ENCODE measurements at places on chromosomes 16 and 17.

DNA sequence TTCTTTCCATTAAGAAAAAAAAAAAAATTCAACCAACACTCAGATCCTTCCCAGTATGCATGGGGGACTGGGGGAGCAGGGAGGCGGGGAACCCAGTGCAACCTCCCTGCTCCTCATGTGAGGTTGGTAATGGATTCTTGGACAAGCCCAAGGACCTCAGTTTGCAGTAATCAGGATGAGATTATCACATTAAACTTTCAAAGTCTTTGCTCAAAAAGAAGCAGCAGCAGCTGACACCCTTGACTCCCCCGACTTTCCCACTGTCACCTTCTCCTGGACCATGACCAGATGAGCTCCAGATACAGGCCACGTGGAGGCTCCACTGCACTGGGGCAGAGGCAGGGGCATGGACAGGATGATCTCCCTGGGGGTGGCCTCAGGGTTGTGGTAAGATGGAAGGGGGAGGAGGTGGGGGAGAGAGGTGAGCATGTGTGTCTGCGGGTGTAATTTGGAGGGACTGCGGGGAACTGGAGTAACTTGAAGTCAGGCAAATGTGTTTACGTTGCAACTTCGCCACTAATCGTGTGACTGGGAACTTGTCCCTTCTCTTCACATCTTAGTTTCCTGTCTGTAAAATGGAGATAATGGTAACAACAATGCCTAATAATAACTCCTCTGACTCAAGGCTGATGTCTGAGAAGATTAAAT is 19.8 kb downstream of the ZNF385C start:
- no peak for DNase-seq

GRCh38 chr17:28792877-28793661 is 49.3 kb downstream of the TRAF4 start:
- DNase-seq: no peak

- DNase-seq: no peak
Observed at GRCh38 chr16:86227041-86227440, 283.3 kb upstream of the FOXF1 start.

- DNase-seq: no peak
Observed at GRCh38 chr16:31072540-31073141, 1.4 kb downstream of the ZNF668 start.

DNA sequence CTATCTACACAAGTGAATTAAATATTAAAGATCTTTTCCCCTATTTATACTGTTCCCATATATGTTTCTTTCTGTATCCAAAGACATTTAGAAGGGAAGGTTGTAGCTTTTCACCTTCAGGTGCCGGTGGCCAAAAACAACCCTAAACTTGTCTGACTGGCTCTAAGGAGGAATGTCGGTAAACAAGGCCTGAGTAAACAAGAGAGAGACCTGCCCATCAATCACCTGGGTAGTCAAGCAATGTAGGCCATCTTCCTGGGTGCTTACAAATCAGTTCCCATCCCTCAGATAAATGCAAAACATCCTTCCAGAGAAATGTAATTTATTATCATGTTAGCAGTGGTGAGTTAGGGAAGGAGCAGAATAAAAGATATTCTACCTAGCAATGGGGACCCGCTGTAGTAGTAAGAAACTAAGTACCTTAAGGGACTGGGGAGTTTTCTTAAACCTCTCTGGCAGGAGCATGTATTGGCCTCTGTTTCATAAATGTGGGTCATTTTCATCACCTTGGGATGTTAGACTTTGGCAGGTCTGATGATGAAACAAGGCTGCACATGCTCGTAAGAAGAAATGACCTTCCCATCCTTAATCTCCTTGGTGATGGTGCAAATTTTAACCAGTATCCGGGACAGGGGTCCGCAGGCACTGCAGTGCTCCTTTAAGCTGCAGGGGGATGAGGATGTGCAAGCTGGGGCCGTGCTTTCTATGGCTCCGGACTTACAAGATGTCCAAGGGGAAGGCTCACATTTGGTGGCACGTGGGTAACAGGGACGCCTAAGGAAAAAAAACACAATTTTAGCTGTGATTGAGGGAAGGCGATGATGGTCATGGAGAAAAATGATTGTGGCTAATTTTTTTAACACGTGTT is 8.4 kb downstream of the KRT39 start:
- no peak for DNase-seq

- DNase-seq: no peak
Observed at GRCh38 chr16:50036426-50036825, 11.4 kb downstream of the CNEP1R1 start.

DNA sequence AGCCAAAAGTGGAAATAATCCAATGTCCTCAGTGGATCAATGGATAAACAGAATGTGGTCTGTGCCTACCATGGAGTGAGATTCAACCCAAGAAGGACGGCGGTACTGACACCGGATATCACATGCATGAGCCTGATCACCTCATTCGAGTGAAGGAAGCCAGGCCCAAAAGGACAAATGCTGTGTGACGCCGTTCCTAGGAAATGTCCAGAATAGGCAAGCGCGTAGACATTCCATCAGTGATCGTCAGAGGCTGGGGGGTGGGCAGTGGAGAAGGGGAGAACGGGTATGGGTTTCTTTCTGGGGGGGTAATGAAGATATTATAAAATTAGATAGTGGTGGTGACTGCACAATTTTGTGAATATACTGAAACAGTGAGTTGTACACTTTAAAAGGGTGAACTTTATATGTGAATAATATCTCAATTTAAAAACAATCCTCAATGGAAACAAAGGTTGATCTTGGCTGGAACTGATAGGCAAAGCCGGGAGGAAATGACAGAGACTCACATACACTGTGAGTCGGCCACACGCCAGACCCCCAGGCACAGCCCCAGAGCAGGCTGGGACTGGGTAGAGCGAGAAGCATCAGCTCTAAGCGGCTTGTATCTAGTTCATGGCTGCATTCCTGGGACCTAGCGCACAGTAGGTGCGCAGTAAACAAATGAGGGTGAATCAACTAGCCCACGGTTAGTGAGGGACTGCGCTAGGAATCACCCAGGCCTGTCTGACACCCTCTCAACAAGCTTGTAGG is 3.5 kb downstream of the DBNDD1 start:
- DNase-seq: no peak

GRCh38 chr17:41736983-41737679 is 2.7 kb upstream of the HAP1 start:
- no peak for DNase-seq

GRCh38 chr17:70994194-70994593 is 824.9 kb downstream of the KCNJ2 start:
- no peak for DNase-seq

DNA sequence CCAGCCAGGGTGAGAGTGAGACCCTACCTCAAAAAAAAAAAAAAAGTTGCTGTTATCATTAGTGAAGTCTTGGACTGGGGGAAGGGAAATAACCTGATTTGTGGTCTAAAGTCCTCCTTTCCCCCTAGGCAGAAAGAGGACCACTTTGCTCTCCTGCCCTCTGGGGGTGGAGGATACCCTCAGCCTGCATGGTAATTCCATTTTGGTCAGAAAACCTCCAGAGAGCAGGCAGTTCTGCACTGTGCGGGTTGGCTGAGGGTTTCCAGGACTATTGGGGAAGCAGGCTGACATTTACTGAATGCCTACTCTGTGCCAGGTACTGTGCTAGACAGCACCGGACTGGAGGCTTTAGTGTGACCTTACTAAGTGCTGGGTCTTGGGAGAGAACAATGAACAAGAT is 2.6 kb downstream of the ADAP2 start:
- DNase-seq: no peak

- no peak for DNase-seq
Observed at GRCh38 chr17:48002916-48003416, 32.1 kb downstream of the CDK5RAP3 start.

DNA sequence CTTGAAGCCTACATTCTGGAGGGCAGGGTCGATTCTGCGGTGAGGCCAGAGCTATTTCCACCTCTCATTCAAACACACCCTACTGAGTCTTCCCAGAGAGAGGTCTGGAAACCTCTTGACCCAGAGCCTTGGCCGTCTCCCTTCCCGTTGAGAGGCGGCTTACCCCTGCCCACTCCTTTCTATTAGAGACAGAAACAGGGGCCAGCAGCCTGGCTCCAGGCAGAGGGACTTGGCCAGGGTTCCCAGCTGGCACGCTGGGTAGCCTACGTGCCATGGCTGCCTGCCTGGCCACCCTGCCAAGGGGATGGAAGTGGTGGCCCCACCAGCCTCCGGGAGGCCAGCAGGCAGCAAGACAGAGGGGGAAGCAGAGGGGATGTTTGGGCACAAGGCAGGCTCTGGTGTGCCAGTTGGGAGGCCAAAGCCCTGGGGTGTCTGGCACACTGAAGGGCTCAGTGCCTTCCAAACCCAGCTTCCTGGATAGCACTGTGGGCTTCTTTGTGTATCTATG is 6.0 kb downstream of the STAC2 start:
- DNase-seq: no peak

DNA sequence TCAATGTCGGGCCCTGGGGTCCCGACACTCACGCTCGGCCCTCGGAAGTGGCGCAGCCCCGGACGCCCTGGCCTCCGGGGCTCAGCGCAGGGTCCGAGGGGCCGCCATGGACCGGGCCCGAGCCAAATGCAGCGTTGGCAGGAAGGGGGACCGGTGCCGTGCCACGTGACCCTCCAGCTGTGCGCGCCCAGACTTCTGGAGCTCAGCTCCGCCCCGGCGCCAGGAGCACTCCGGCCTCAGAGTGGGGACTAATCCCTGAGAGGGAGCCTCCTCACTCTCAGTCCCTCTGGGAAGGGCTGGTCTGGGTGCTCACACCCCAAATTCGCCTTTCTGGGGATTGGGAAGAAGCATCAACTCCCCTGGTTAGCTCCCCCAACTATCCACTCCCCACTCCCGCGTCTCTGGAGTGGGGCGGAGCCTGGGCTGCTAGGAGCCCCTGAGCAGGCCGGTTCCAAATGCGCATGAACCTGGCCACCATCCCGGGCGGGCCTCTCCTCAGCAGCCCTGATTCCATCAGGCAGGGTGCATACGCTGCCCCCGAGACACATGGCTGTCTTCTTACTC is at the start of gene B3GNT9:
Gene B3GNT9 (minus strand): TSS at position 166 of the 564 bp plus-strand sequence. CDS start 513 bp downstream, outside the sequence.
- DNase-seq: no peak

GRCh38 chr16:25298165-25298872 is 40.7 kb upstream of the ZKSCAN2 start:
- no peak for DNase-seq

GRCh38 chr17:68356949-68357455 is 65.7 kb downstream of the ARSG start:
- no peak for DNase-seq

- DNase-seq: no peak
Observed at GRCh38 chr17:74754832-74755231, 6.4 kb downstream of the NHERF1 start.

- peak; percentile 62 for DNase-seq
Observed at GRCh38 chr17:52181782-52182181, 23.3 kb upstream of the CA10 start.

- DNase-seq: peak; percentile 3
Observed at GRCh38 chr16:46857368-46857945, 26.5 kb upstream of the C16orf87 start.

DNA sequence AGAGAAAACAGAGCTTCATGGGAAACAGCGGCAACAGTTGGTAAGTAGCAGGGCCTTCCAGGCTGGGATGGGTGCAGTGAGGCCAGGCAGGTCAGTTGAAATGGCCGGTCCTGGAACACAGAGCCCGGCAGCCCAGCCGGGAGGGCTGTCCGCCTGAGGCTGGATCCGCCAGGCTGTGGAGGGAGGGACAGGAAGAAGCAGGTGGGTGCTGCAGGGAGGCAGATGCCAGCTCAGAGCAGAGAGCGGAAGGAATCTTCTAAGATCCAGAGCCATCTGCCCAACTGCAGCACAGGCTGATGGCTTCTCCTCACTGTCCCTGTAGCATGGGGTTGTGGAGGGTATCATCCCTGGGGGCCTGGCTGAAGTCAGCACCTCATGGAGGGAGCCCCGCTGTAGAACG is 599 bp downstream of the RNF112 start:
- no peak for DNase-seq

DNA sequence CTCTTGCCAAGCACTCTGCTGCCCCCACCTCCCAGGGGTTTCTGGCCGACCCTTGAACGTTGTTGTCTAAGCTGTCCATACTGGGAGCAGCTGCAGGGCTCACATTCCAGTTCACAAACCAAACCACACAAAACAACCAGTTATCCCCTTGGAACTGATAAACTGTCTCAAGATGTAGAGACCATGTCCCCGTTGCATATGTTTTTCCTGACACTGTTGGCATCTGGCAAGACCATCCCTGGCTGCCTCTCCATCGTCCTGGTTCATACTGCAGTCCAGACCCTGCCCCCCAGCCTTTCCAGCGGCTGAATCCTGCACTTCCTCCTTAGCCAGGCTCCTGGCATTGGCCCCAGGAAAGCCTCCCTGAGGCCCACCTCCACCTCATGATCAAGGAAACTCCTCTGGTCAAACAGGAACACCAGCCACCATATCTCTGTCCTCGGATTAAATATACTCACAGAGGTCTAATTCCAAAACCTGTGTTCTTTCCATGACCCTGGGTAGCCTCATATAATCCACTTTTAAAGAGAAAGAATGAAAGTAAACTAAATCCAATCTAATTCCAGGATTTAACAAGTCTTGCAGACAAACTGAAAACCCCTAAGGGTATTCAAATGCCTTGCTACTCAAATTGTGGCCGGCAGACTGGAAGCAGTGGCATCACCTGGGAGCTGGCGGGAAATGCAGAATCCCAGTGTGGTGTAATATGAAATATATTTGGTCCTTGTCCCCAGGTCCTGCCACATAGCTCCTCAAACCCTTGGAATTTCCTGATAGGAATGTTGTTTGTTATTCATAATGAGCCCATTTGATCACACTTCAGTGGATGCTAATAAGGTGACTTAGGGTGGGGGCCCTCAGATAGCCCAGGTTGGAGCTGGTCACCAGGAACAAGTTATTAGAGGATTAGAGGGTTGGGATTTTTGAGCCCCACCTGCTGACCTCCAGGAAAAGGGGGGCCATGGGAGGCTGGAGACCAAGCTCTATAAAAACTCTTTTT is 14.2 kb downstream of the GAS7 start:
- DNase-seq: no peak

- no peak for DNase-seq
Observed at GRCh38 chr17:4786516-4786915, 352 bp upstream of the VMO1 start.

DNA sequence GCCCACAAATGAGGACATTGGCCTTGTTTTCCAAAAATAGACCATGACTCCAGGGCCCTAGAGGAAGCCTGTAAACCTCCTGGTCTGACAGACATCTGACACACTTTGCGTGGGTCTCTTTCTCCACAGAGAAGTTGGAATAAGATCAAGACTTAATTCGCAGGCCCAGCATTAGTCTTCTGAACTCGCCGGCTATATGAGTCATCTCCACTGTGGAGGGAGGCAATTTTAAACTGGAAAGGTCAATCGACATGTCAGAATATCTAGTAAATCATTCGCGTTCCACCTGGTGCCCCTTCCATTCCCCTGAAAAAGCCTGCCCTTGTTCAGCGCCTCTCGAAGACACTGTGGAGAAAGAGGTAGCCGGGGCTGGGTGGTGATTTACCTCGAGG is 140.1 kb downstream of the CLEC16A start:
- DNase-seq: no peak
